Left lung (tissue), 14 donors: ENCODE measurements at places on chromosomes 2 and 18. TPM values are rescaled to one million over a fixed set of nuclear protein-coding genes. Genes with fewer than 3 reads are reported as not detected.

DNA sequence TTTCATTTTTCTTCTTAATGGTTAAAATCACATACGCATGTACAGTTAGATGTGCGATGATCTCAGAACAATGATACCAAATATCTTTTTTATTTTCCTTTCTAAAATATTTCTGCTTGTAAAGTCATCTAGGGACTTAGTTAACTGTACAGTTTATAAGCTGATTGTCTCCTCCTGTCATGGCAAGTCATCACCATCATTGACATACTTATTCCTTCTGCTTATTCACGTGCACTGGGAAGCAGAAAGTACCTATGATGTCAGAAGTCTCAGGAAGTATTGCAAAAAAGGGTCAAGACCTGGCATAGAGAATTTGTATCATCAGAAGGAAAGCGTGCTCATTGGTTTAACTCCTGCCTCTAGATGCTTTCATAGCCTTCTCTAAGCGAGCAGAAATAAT lies 154.2 kb downstream of the DSC3 start:
- no peak for DNase-seq
- no peaks in the 10 kb centered on the region for H3K4me1 ChIP-seq
- no peak overlapping the region for H3K4me3 ChIP-seq
- no peak overlapping the region for H3K27ac ChIP-seq

The ALPI gene
- total RNA-seq, result not detected

GRCh38 chr18:63316612-63317555 lies 2.7 kb downstream of the BCL2 start:
- no peaks in the 10 kb centered on the region for H3K27me3 ChIP-seq
- H3K4me1 ChIP-seq, result peaks cover 12% of the 10 kb centered on the region
- peak overlapping the region; percentile 76 for H3K4me3 ChIP-seq
- H3K36me3 ChIP-seq, result no peaks in the 10 kb centered on the region
- H3K27ac ChIP-seq, result no peak overlapping the region
- no peak for DNase-seq

GRCh38 chr18:34933909-34934661 lies 107.1 kb upstream of the MAPRE2 start:
- DNase-seq, result no peak
- H3K36me3 ChIP-seq, result no peaks in the 10 kb centered on the region
- H3K4me1 ChIP-seq, result no peaks in the 10 kb centered on the region
- H3K27ac ChIP-seq, result no peak overlapping the region
- H3K4me3 ChIP-seq, result no peak overlapping the region

- DNase-seq, result no peak
- H3K36me3 ChIP-seq, result no peaks in the 10 kb centered on the region
- no peak overlapping the region for H3K27ac ChIP-seq
- H3K4me1 ChIP-seq, result no peaks in the 10 kb centered on the region
Measured at GRCh38 chr2:232076736-232077135, 115.2 kb downstream of the DIS3L2 start.

DNA sequence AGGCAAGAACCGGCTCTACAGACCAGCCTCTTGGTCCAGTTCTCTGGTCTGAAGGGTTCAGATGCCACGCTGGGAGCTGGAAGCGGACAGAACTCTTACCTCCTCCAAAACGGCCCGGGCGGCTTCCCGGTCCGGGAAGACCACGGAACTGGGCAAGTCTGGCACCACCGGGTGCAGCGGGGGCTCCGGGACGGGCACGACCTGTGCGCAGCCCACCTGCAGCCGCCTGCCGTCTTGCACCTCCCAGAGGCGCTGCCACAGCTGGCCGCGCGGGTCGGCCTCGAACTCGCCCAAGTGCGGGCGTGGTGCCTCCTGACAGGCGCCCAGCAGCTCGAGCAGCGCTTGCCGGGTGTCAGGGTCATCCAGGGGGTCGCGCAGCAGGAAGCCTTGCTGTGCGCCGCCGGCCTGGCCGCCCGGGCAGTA lies 773 bp downstream of the CMPK2 start:
- DNase-seq, result peak; percentile 86
- peaks cover 32% of the 10 kb centered on the region for H3K4me1 ChIP-seq
- peak overlapping the region; percentile 65 for H3K4me3 ChIP-seq
- H3K27me3 ChIP-seq, result no peaks in the 10 kb centered on the region
- H3K36me3 ChIP-seq, result peaks cover 35% of the 10 kb centered on the region
- H3K27ac ChIP-seq, result peak overlapping the region; percentile 94

DNA sequence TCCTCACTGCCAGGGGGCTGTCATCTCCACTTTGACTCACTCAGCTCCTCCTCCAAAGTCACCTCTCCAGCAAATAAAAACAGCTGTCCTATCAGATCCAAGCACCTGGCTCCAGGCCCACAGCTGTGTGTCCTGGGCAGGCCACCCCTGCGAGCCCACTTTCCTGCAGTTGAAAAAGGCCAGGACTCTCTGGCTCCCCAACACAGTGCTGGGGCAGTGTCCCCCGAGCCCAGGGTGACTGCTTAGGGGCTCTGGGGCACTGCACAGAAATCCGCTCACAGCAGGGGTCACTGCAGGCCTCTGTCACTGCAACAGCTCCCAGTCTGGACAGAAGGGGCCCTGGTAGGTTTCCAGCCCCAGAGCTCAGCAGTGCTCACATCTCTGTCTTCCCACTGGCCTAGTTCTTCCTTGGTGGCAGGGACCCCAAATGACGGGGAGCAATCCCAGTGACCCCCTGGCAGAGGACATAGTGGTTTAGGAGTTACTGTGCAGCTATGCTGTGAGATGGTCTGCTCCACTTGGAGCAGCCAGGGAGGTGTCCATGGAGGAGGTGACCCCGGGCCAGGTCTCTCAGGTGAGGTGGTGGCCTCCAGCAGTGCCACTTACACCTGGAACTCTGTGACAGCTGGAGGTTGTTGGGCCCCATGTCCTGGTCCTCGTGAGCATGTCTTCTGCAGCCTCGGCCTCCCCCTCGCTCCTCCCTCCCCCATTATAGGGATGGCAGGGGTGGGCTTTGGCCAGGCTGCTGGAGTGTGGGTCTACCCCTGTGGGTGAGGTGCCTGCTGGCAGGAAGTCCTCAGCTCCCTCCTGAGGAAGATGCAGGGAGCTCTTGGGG lies 35.5 kb downstream of the HS6ST1 start:
- no peak for DNase-seq
- H3K4me1 ChIP-seq, result peaks cover 7% of the 10 kb centered on the region
- H3K36me3 ChIP-seq, result no peaks in the 10 kb centered on the region
- no peak overlapping the region for H3K4me3 ChIP-seq
- H3K27ac ChIP-seq, result no peak overlapping the region

DNA sequence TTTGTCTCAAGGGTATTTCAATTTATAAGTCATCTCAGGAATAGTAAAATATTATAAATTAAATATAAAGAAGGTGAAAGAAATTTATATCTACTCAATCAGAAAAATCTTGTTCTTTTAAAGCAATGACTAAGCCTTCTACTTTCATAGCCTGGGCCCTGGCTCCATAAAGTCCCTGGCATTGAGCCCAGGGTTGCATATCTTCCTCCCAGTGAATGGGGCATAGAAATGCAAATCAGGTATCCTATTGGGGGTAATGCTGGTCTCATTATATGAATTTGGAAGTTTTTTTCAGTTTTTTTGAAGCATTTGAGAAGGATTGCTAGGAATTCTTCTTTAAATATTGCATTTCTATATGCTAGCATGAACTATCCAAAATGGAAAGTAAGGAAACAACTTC lies 73.9 kb upstream of the MC2R start:
- no peaks in the 10 kb centered on the region for H3K27me3 ChIP-seq
- no peak overlapping the region for H3K27ac ChIP-seq
- no peak for DNase-seq

- H3K27ac ChIP-seq, result no peak overlapping the region
- DNase-seq, result no peak
- H3K4me3 ChIP-seq, result no peak overlapping the region
- no peaks in the 10 kb centered on the region for H3K36me3 ChIP-seq
Measured at GRCh38 chr18:51417643-51418483, 220.4 kb upstream of the MEX3C start.

DNA sequence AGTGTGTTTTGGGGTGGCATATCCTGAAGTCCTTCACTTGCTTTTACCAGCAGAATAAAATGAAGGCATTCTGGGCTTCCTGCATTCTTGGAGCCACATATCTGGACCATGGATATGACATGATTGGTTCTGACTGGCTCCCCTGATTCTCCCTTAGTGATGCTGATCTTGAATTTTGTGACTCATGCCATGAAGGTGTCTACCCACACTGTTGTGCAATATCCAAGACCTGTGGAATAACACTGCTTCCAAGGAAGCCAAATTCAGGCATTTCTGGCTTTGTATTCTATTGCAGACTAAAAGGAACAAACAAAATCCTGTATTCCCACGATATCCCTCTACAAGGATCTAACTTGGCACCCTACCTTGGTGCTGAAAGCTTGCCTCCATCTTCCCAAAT lies 125.8 kb downstream of the LYPD6B start:
- peaks cover 13% of the 10 kb centered on the region for H3K4me1 ChIP-seq
- H3K27ac ChIP-seq, result no peak overlapping the region
- H3K36me3 ChIP-seq, result no peaks in the 10 kb centered on the region
- DNase-seq, result no peak

DNA sequence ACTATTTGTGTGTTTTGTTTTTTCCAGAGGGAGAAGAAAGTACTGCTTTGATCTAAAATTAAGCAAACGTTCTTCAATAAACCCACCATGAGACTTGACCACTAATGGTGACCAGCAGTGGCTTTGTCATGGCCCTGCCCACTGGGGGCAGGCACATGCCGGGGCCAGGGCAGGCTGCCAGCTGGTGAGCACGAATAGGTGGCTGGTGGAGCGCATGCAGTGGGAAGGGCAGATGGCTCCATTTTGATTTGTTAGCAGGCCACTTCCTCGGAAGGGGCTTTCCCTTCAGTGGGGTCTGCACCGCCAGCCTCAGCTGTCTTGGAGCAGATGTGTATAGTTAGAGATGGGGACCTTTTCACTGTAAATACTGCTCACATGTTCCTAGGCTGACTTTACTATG lies 277.1 kb downstream of the SOX11 start:
- H3K36me3 ChIP-seq, result no peaks in the 10 kb centered on the region
- no peaks in the 10 kb centered on the region for H3K4me1 ChIP-seq
- no peak overlapping the region for H3K4me3 ChIP-seq
- H3K27ac ChIP-seq, result no peak overlapping the region
- peak; percentile 37 for DNase-seq

DNA sequence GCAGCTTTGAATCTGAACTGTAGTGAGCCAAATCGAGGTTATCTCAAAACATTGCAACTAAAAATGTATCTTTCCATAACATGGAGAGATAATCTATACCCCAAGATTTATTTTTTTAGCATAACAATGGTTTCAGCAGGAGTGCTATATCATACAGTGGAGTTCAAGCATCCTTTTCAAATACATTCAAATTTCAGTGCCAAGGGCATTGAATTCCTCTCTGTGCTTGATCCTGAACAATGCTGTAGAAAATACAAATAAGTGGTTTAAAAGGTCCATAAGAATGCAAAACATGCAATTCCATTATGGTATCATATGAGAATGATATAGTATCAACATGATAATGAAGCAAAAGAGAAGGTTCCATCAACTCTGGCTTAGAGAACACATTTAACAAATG lies 201.7 kb downstream of the TXNL1 start:
- no peaks in the 10 kb centered on the region for H3K4me1 ChIP-seq
- no peaks in the 10 kb centered on the region for H3K27me3 ChIP-seq
- H3K4me3 ChIP-seq, result no peak overlapping the region
- H3K36me3 ChIP-seq, result no peaks in the 10 kb centered on the region
- DNase-seq, result no peak

DNA sequence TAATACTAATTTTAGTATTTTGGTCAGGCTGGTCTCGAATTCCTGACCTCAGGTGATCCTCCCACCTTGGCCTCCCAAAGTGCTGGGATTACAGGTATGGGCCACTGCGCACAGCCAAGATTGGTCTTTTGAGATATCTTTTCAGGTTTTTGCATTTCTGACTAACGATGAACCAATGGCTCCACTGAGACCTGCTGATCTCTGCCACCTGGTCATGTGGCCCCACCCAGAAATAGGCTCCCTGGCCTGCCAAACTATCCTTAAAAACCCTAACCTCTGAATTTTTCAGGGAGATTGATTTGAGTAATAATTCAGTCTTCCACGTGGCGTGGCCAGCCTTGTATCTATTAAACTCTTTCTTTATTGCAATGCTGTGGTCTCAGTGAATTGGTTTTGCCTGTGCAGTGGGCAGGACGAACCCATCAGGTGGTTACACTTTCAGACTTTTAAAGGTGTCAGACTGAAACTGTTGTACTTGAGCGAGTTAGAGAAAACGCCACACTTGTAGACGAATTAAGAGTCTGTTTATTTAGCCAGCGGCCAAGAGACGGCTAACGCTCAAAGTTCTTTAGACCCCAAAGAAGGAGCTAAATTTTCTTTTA lies 85.8 kb upstream of the MSH6 start:
- no peak overlapping the region for H3K4me3 ChIP-seq
- no peak overlapping the region for H3K27ac ChIP-seq
- no peak for DNase-seq
- H3K36me3 ChIP-seq, result no peaks in the 10 kb centered on the region
- no peaks in the 10 kb centered on the region for H3K4me1 ChIP-seq
- no peaks in the 10 kb centered on the region for H3K27me3 ChIP-seq

GRCh38 chr2:120551522-120551921 lies 184.1 kb upstream of the GLI2 start:
- DNase-seq, result no peak
- no peak overlapping the region for H3K4me3 ChIP-seq
- H3K27me3 ChIP-seq, result no peaks in the 10 kb centered on the region
- H3K27ac ChIP-seq, result no peak overlapping the region
- H3K36me3 ChIP-seq, result no peaks in the 10 kb centered on the region

DNA sequence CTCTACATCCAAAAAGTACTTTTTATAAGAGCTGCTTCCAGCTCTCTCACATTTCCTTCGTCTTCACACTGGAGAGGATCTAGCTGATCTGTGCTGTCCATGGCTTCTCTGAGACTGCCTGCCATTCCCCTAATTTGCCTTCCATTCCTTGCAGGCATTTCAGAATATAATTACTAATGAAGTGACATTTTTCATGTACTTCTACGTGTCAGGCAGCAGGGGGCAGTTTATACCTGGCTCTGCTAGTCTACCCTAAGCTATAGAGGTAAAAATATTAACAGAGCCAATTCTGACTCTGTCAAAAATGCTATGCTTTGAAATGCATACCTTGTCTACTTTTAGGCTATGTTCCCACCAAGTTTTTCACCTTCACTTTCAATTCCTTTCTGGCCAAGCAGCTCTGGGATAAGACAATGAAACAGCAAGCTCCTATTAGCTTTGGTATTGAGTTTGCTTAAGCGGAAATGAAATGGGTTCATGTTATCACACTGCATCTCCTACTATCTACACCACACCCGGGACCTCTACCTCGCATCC lies 81.9 kb downstream of the MEP1B start:
- no peaks in the 10 kb centered on the region for H3K4me1 ChIP-seq
- H3K27ac ChIP-seq, result no peak overlapping the region
- H3K4me3 ChIP-seq, result no peak overlapping the region
- no peaks in the 10 kb centered on the region for H3K27me3 ChIP-seq

The EDAR gene
- not detected for total RNA-seq

GRCh38 chr2:29583104-29583503 lies 338.3 kb downstream of the ALK start:
- DNase-seq, result no peak
- no peaks in the 10 kb centered on the region for H3K36me3 ChIP-seq
- H3K27me3 ChIP-seq, result no peaks in the 10 kb centered on the region

GRCh38 chr2:11446733-11447248 lies 19.2 kb downstream of the E2F6 start:
- H3K36me3 ChIP-seq, result peaks cover 92% of the 10 kb centered on the region
- H3K27ac ChIP-seq, result no peak overlapping the region

The NDUFS1 gene
- 79.8 TPM for total RNA-seq

The MYCN gene
- 0.60 TPM for total RNA-seq
